Right renal cortex interstitium (tissue), 3 donors: ENCODE measurements at places on chromosomes 2 and 18.

DNA sequence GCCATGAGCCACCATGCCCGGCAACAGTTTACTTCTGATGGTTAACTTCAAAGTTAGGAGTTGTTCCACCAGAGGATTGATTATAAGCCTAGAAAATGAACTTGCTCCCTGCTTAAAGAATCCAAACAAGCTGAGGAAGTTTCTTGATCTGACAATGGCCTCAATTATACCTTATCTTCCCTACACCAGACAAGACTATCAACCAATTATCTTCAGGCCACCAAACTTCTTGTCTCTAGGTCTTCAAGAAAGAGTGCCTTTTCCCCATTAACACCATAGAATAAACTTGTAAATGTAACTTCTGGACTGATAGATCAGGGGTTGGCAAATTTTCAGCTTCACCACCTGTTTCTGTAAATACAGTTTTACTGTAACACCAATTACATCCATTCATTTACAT is 15.0 kb downstream of the ZC3H8 start:
- DNase-seq: no peak

DNA sequence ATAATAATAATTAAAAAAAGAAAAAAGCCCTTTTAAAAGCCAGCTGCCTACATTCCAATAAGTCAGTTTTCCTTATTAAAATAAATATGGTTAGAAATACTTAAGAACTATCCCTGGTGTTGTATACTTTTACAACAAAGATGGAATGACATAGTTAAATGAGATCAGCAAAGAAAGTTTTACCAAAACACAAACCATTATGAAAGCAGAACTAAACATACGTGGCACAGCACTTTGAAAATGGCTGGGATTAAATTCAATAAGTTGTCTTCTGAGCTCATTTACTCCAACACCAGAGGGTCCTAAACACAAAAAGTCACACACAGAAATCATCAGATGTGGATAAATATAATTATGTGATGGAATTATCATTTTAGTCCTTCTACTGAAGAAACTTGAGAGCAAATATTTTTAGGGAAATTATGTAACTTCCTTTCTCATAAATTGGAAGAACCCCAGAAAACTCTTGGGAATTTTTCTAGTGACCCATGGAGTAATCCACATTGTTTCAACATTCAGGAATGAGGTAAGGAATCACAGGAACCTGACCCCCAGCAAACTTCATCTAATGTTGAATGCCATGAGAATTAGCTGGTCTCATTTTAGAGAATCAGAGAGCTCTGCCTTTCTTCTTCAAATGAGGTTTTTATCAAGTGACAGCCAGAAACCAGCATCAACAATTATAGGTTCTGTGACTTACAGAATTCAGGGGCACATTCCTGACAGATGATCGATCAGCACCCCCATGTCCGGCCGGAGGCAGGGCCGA is 11.5 kb upstream of the TMEM237 start:
- DNase-seq: no peak

DNA sequence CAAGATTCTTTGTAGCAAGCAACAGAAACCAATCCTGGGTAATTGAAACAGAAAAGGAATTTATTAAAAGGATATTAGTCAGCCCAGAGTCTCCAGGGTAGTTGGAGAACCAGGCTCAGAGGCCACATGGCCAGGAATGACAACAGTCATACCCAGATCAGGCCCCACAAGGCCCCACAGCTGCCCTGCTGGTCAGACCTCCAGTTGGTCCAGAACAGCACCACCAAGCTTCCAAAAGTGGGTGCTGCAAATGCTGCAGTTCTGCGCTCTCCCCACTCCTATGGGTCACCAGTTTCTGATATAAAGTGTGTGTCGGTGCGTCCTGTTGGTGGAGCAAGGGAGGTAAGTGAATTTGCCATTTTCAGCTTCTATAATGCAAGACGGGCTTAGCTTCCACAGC is 29.9 kb downstream of the KLHL29 start:
- no peak for DNase-seq

- DNase-seq: no peak
Observed at GRCh38 chr2:237896507-237896892, 37.1 kb downstream of the RAMP1 start.

DNA sequence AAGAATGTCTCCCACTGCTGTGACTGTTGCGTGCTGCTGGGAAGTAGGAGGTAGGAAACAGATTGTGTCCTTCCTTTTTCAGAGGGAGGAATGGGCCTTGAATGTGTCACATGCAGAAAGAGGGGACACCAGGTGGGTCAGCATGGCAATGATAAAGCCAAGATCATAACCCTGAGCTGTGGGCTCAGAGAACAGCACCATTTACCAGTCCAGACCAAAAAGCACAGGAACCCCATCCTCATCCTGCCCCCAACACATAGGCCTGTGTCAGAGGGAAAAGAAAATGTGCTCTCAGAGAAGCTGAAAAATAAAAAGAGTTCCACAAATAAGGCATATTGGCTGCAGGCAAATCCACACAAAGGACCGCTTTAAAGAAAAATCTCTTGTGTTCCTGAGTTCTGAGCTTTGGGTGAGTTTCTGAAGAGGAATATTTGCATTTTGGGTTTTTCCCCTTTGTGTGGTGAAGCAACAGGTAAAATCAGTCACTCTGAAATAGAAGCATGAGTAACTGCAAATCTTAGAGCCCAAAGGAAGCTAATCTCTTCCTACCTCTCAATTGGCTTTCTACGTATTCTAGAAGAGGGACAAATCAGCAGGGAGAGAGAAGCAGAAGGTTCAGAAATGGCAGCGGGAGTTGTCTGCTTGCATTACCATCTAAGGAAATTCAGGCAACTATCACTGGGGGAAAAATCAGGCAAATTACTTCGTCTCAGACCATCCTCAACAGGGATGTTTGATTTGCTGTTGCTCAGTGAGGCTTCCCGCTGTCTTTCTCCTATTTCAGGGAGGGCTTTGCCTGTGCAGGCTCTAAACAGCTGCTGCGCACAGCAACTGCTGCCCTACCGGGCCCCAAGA is 106.8 kb downstream of the BCL11A start:
- no peak for DNase-seq
